ENCODE measurements at places on chromosomes 4 and X.

DNA sequence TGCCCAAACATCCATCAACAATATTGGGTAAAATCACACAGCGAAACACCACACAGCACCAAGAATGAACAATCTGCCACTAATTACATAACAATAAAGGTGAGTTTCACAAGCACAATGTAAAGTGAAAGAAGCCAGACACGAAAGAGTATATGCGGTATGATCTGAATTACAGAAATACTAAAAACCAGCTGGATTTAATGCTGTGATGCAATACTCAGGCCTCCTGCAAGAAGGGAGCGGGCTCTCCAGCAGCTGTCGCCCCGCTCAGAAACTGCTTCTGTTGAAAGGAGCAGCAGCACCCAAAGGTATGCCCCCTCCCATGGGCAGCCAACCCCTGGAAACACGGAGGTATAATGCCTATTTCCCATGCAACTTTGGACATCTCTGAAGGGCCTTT, 77.0 kb downstream of the PAPSS1 start:
- DNase-seq, result no peak

- DNase-seq, result no peak
These were observed 48.7 kb downstream of the UCHL1 start for GRCh38 chr4:41305476-41305875.

DNA sequence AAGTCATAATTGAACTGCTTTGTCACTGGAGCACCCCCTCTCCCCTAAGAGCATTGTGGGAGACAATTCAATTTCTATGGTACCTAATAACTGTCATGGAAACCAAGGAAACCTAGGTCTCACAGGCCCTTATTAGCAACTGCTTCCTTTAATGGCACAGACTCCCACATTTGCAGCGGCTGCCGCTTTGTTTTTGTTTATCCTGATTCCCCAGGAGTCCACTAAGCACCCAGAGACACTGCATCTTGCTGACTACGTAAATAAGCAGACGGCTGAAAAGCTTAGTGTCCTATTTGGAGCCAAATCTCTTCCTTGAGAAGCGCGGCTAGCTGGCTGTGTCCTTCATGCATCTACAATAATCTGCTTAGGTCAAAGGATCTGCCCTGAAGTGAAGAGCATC, 494.4 kb downstream of the TMA16 start:
- DNase-seq, result no peak

GRCh38 chrX:150899191-150899757, 806 bp upstream of the CD99L2 start:
- DNase-seq, result peak; percentile 7

- DNase-seq, result no peak
These were observed 7.9 kb downstream of the EVC2 start for GRCh38 chr4:5700459-5700858.

GRCh38 chr4:34422472-34423175, 1821.7 kb downstream of the ARAP2 start:
- DNase-seq, result no peak

GRCh38 chrX:136825771-136826170, 45.0 kb upstream of the ARHGEF6 start:
- DNase-seq, result no peak

- DNase-seq, result no peak
These were observed 98.9 kb downstream of the GPR82 start for GRCh38 chrX:41822892-41823291.

- no peak for DNase-seq
These were observed 6.4 kb upstream of the ANTXR2 start for GRCh38 chr4:80079255-80079923.

DNA sequence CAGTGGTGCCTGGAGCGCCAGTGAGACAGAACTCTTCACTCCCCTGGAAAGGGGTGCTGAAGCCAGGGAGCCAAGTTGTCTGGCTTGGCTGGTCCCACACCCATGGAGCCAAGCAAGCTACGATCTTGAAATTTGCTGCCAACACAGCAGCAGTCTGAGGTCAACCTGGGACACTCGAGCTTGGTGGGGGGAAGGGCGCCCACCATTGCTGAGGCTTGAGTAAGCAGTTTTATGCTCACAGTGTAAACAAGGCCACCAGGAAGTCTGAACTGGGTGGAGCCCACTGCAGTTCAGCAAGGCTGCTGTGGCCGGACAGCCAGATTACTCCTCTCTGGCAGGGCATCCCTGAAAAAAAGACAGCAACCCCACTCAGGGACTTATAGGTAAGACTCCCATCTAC, 149.5 kb downstream of the EDA2R start:
- no peak for DNase-seq

GRCh38 chr4:34649716-34650115, 1594.6 kb downstream of the ARAP2 start:
- no peak for DNase-seq

DNA sequence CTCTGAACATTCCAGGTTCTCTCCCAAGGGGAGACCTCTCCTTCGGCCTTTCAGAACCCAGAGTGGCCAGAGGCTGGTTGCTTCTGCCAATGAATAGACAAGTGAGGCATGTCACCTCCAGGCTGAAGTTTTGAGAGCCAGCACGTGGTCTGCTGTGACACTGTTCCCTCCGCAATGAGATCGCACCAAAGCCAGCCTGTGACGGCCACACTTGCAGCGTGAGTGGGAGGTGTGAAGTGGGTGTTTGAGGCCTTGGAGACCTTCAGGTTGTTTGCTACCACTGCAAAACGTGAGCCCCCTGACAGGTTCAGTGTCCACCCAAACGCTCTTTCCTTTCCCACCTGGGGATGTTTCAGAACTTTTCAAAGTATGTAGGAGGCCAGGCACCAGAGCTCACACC, 81.0 kb downstream of the WFS1 start:
- DNase-seq, result no peak
